ENCODE measurements at places on chromosomes 2 and 18.

DNA sequence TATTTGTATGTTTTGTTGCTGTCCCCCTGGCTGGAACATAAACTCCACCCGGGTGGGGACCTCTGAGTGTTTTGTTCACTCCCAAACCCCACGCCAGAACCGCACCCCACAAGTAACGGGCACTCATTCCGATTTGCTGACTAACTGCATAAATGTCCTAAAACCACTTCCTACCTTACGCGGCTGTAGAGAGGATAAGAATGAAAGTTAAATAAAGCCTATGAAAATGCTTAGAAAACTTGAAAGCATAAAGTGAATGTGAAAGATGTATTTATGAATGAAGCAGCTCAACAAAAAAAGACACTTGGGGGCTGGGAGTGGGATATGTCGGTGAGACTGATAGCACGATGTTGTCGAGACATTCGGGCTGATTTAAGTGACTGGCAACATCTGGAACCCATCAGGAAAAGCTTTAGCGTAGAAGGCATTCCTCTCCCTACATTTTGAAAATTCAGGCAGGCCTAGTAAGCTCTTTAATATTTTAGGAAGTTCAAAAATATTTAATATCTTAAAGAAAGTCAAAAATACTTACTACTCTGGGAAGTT lies 206.7 kb downstream of the SH3RF3 start:
- DNase-seq = peak; percentile 92

GRCh38 chr2:136006658-136007057 lies 21.2 kb upstream of the DARS1 start:
- DNase-seq = peak; percentile 43

DNA sequence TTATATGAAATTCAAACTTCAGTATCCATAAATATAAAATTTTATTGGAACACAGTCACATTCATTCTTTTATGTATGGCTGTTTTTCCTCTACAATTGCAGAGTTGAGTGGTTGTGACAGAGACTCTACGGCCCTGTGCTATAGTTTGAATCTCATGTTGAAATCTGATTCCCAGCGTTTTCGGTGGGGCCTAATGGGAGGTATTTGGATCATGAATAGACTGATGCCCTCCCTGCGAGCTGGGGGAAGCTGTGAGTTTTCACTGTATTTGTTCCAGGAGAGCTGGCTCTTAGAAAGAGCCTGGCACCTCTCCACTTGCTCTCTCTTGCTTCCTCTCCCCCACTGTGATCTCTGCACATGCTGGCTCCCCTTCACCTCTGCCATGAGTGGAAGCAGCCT lies 1.7 kb downstream of the PFN4 start:
- no peak for DNase-seq

- peak; percentile 82 for DNase-seq
Measured at GRCh38 chr18:32317651-32318050, 127.8 kb downstream of the MEP1B start.

GRCh38 chr2:143139835-143140393 lies 10.7 kb downstream of the ARHGAP15 start:
- DNase-seq = no peak

DNA sequence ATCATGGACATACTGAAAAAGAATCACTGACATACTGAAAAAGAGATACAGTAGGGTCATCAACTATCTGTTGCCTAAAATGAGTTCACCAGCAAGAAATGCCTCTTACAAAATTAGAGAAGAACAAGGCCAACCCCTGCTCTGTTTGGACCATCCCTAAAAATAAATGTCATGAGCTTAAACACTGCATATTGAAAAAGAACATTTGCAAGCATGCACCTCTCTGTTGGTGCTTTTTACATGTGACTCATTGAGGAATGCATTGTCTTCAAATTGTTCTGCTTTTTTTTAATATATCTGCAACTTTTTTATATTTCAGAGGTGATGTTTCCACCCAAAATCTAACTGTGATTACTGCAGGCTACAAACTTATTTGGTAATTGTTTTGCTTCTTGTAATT lies 233.9 kb upstream of the LRATD1 start:
- DNase-seq = no peak

DNA sequence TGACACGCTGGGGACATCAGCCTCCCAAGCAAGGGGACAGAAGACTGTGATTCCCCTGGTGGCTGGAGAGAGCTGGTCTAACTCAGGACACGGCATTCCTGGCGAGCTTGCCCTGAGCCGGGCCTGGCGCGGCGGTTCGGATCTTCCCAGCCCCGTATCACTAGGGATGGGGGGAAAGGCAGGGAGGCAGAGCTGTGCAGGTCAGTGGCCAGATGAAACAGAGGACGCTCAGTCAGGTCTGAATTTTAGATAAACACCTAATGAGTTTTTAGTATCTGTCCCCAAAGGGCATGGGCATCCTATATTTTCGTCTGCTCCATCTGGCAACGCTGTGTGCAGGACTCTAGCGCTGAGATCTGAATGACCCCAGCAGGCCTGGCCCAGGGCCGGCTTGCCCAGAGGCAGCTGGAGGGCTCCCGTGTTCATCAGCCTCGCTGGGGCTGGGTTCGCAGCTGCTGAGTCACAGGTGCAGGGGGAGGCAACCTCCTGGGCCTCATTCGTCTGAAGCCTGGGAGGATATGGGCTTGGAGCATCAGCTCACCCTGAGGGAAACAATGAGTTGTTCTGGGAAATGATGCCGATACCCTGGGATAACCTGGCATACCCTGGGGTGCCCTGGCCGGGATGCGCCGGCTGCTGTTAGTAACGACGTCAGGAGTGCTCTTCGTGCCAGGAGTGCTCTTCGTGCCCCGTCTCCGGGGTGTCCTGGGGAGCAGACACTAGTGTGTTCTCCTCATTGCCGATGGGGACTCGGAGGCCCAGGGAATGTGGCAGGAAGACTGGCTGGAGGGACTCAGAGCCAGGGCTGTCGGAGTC lies 48.1 kb upstream of the HPCAL1 start:
- no peak for DNase-seq

DNA sequence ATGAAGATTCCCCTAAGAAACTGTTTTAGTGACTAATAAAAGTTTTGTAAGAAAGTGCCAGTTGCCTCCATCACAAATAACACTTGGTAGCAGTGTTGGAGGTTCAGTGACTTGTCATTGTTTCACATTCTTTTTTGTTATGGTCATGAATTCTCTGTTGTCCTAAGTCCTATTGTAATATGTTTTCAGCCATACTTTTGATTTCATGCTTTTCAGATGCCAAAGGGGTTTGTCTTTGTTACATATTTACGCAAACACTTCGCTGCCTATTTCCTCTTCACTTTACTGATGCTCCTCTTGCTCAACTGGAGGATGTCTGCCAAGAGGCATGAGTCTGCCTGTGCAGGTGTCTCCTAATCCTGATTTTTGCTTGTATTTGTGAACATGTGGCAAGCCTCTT lies 66.6 kb downstream of the PHLPP1 start:
- DNase-seq = peak; percentile 98

- DNase-seq = no peak
Measured at GRCh38 chr2:195037045-195037444, 620.0 kb upstream of the SLC39A10 start.

- DNase-seq = no peak
Measured at GRCh38 chr2:4844881-4845280, 847.3 kb upstream of the SOX11 start.

GRCh38 chr2:241964133-241964532 lies 94.6 kb downstream of the RTP5 start:
- DNase-seq = no peak

GRCh38 chr2:8455236-8456150 lies 226.4 kb upstream of the ID2 start:
- DNase-seq = no peak

DNA sequence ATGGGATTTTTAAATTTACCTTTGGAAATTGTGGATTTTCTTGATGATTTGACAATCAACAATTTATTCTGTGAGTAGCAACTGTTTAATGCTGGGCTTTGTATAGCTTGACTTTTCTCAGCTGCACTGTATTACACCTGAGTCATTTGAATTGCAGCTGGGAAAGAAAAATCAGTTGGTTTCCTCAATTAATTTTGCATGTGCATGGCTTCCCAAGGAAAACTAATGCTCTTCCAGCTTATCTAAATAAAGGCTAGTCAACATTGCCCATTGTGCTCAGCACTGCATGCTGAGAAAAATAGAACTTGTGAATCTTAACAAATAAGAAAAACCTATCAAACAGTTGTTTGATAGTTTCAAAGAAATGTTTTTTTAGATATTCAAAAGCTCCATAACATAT lies 268.3 kb upstream of the CDH20 start:
- no peak for DNase-seq

Measured in AG10803 (cell line).